Activated T-cell treated with anti-CD3 and anti-CD28 coated beads, Interleukin-2, amount 50 U/mL, for 4 hours (primary cell): ENCODE measurements at places on chromosomes 1 and 21. TPM values are rescaled to one million over a fixed set of nuclear protein-coding genes. Genes with fewer than 3 reads are reported as not detected.

SORT1 gene
- 1.1 TPM for total RNA-seq

MAN1C1 gene
- total RNA-seq: 3.1 TPM

CRB1 gene
- not detected for total RNA-seq

KCNA3 gene
- total RNA-seq: 23.8 TPM

RGS4 gene
- total RNA-seq: not detected

CR1L gene
- total RNA-seq: not detected

NR1I3 gene
- not detected for total RNA-seq

CD2 gene
- 374 TPM for total RNA-seq

BARHL2 gene
- total RNA-seq: not detected

ANKRD45 gene
- total RNA-seq: not detected

F3 gene
- total RNA-seq: 0.53 TPM

GNG12 gene
- total RNA-seq: 0.30 TPM

LRRC39 gene
- 0.30 TPM for total RNA-seq

FNBP1L gene
- 3.0 TPM for total RNA-seq

SOX13 gene
- total RNA-seq: 1.4 TPM

SPRR3 gene
- total RNA-seq: not detected

CHIA gene
- total RNA-seq: not detected

FYB2 gene
- total RNA-seq: not detected

RHD gene
- not detected for total RNA-seq

C1orf198 gene
- total RNA-seq: 4.7 TPM

ASCL5 gene
- total RNA-seq: not detected

MT1HL1 gene
- total RNA-seq: not detected

SMCP gene
- total RNA-seq: not detected

OPRD1 gene
- total RNA-seq: not detected

RHBG gene
- total RNA-seq: not detected

TIE1 gene
- total RNA-seq: 0.18 TPM

EXO1 gene
- total RNA-seq: 36.1 TPM
